Stomach (tissue), 19 donors: ENCODE measurements at places on chromosomes 1 and 21. TPM values are rescaled to one million over a fixed set of nuclear protein-coding genes. Genes with fewer than 3 reads are reported as not detected.

DNA sequence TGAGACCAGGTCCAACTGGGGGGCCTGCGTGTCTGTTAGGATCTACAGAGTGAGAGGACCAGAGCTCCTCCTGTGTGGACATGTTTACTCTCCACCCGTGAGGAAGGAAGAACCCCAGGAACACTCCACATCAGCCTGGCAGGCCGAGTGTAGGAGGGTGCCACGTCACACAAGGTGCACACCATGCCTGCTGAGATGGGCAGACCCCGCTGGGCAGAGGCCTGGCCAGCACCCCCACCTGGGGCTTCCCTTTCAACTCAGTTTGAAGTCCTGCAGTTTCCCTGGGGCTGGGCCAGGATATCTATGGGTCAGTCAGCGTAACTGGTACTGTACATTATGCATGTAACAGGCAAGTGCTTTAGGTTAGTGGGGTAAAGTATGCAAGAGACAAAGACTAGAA, 30.1 kb upstream of the PCBP3 start:
- no peak for DNase-seq

The KRTAP19-3 gene
- total RNA-seq: not detected

The ATP6V1G3 gene
- not detected for total RNA-seq

DNA sequence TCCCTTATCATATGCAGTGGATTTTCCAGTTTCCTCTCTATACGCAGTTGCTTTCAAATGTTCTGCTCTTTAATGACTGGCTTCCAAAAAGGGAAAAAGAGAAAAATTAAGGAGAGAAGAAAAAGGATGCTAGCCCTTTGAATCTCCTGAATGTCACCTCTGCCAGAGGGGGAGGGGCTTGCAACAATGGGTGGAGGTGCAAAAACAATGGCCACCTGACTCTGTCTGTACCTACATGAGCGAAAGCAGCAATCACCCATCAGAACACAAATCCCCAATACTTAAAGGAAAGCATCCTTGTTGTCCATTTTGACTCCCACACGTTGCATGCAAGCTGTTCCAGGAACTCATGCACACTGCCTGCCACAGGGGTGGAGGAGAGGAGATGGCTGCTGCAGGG, 61.2 kb downstream of the CCDC30 start:
- DNase-seq: no peak

The PLA2G2C gene
- not detected for total RNA-seq

DNA sequence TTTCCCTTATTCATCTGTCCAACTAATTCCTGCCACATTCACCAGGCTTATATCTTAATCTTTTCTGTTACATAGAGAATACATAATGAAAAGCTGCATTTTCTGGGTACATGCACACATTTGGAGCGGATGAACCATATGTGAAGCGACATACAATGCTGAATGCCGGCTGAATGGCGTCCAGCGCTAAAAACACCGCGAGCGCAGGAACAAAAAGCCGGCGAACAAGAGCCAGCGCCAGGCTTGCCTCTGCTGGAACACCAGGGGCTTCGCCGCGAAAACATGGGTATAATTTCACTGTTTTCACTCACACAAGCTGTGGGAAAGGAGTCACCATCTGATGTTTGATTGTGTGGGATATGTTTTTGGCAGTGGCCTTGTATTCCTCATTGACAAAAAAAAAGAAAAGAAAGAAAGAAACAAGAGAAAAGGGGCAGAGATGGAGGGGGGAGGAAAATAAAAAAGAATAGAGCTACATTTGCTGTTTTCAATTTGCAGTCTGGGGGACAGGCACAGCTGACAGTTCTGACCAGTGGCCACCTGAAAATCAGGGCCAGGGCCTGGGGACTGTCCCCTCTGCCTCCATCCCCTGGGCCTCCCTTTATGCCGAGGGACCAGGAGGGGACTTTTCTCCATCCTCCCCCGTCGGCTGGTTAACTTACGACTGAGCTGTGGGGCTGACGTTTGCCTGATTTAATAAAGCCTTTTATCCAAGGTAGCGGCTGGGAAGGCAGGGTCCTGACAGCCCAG, 70.2 kb upstream of the OLIG2 start:
- DNase-seq: no peak

GRCh38 chr1:32538887-32539583, at the start of gene ZBTB8A:
ZBTB8A (plus strand) TSS chr1:32539427; CDS start chr1:32592932, 53,505 bp downstream.
- DNase-seq: peak; percentile 88

The TMEM39B gene
- total RNA-seq: 6.2 TPM

The RHD gene
- not detected for total RNA-seq

The CHIA gene
- total RNA-seq: 3.9 TPM

GRCh38 chr1:147171399-147172167, 687 bp downstream of the PRKAB2 start:
- no peak for DNase-seq

The RPTN gene
- total RNA-seq: not detected

- DNase-seq: no peak
Observed at GRCh38 chr1:20584890-20585289, 4.0 kb upstream of the CDA start.

DNA sequence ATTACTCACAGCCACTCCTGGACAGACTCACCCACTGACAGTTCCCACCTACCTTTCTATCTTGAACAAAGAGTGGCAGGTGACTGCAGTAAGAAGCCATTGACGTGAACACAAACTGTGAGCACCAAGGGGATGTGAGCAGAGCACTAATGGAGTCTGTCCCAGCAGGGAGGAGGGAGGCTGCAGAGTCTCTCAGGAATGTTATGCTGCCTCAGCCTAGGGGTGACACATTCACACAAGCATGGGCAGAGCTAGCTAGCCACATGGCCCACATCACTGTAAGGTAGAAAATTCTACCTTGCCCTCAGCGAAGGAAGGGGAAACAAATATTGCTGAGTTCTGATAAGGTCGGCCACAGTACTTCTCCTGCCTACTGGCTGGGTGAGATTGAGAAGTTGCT, 56.8 kb upstream of the PTGFRN start:
- DNase-seq: no peak

- no peak for DNase-seq
Observed at GRCh38 chr1:203839081-203839480, 22.3 kb upstream of the SNRPE start.

- DNase-seq: peak; percentile 63
Observed at GRCh38 chr1:42456754-42457089, 379 bp downstream of the PPCS start.

DNA sequence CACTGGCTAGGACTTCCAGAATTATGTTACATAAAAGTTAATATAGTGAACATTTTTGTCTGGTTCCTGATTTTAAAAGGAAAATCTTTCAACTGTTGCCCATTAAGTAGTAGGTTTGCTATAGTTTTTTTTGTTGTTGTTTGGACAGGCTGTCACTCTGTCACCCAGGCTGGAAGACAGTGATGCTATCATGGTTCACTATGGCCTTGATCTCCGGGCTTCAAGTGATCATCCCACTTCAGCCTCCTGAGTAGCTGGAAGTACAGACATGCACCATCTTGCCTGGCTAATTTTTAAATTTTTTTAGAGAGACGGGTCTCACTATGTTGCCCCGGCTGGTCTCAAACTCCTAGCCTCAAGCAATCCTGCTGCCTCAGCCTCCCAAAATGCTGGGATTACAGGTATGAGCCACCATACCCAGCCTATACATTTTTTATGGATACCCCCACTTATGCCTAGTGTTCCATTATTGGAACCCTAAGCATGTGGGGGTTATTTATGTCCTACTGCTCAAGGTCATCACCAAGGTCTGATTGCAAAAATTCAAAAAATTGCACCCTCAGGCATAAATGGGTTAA, 6.5 kb downstream of the CTXND2 start:
- DNase-seq: no peak

GRCh38 chr1:999725-1000356, at the start of gene HES4:
HES4 (minus strand) TSS chr1:1000097; CDS start chr1:999973, 124 bp downstream.
- peak; percentile 93 for DNase-seq

The ACOT11 gene
- total RNA-seq: 24.6 TPM
